Progenitor cell of endocrine pancreas (in vitro differentiated cells): ENCODE measurements at places on chromosomes 5 and 9.

- no peak for DNase-seq
These were observed 20.8 kb upstream of the SLC44A1 start for GRCh38 chr9:105223544-105224140.

DNA sequence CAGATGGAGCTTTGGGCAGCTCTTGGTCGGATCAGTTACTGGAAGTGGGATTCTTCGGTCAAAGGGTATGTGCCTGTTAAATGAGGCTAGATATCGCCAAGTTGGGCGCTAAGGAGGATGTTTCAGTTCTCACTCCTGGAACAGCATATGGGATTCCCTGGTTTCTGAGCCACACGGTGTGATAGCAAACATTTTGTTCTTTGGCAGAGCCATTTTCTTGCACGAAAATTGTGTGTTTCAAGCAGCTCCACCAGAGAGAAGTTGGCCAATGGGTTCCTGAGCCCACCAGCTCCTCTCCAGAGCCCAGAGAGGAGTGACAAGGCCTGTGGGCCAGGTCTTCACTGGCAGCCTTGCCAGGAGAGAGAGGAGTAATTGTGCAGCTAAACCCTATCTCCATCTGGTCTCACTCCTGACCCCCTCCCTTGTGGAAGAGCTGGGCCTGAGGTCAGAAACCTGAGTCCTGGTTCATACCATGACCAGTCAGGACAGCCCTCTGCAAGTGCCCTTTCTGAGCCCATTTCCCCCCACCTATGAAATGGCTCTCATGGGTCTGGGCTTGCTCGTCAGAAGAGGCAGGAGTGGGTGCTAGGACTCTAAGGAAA is 10.7 kb upstream of the SLC6A7 start:
- DNase-seq: no peak

GRCh38 chr9:6733831-6734230 is 23.9 kb upstream of the KDM4C start:
- DNase-seq: no peak

DNA sequence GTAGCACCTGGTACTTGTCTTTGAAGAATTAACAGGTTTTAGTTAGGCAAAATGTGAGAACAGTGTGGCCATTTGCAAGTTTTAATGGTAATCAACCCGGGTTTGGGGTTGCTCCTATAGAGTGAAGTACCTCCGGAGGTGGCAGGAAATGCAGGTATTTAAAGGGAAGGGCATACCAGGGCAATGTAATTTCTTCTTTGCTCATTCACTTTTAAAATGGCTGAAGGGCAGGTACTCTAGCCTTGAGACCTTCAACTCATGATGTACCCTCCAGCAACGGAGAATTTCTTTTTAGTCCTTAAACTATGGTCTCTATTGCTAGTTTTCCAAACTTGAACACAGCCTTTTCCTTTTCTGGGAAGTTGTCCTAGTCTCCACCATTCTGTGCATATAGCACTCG is 1.3 kb upstream of the HSPA4 start:
- no peak for DNase-seq
